ENCODE measurements at places on chromosomes 3 and 15.

- no peak for DNase-seq
Measured at GRCh38 chr3:133535971-133536881, 37.3 kb upstream of the CDV3 start.

- DNase-seq, result no peak
Measured at GRCh38 chr3:69108811-69109210, 13.6 kb downstream of the LMOD3 start.

DNA sequence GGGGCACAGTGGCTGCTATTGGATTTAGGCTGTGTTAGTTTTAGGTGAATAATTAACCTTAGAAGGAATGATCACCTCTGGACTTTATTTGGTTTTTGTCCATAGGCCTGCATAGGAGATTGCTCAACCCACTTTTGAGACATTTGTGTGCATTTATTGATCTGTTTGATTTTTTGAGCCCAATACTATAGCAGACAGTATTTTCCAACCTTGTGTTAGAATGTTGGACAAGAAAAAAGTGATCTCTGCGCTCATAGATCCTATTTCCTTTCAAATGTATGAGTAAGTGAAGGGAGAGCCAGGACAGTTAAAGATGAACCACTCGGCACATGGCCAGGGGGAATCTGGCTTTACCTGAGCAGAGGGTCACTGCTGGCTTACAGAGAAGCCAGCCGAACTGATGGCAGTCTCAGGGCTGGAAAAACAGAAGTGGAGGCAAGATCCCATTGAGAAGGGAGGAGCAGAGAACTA lies 8.8 kb upstream of the TOPBP1 start:
- no peak for DNase-seq

DNA sequence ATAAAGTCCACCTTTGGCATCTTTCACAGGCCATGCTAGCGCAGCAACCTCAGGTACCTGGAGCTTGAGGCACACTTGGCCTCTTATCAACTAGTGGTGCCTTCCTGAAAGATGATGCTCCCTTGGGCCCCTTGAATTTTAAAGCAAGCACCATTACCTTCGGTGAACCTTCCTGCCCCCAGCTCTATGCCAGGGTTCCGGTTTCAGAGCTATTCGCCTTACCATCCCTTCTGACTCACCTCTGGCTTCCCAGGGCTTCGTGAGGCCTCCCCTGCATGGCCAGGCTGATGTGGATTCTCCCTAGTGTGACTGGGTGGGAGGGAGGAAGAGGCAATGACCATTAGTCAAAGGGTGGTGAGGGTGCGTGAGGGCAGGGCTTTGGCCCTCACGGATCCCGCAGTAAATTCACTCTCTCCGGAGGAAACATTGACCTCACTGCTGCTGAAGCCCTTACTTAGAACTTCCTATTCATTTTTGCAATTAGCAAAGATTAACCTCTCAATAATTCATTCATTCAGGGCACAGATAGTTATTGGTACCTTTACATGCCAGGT lies 16.3 kb downstream of the BHLHE40 start:
- no peak for DNase-seq

DNA sequence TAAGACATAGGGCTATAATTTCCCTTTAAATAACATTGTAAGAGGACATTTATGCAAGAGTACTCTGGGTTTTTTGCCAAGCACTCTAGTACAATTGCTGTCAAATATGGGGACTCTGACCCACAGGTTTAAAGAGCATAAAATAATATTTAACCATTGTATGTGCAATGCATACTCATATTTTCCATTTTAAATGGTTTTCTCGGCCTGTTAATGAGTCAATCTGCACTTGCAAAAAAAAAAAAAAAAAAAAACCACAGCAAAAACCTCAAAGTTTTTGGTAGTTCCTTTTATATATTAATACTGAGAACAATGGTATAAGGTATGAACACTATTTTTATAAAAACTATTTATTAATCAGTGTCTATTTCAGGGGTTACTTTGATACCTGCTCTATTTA lies 304.0 kb upstream of the CBLB start:
- no peak for DNase-seq

- no peak for DNase-seq
Measured at GRCh38 chr3:149085828-149086231, 503 bp downstream of the HLTF start.

- no peak for DNase-seq
Measured at GRCh38 chr3:42846685-42847522, 28.8 kb downstream of the CYP8B1 start.

Data from activated T-cell treated with anti-CD3 and anti-CD28 coated beads, Interleukin-2, amount 50 U/mL, for 48 hours (primary cell).